ENCODE measurements at places on chromosomes 3 and 15.

GRCh38 chr3:100615684-100616083 lies 6.3 kb downstream of the ADGRG7 start:
- DNase-seq: no peak

DNA sequence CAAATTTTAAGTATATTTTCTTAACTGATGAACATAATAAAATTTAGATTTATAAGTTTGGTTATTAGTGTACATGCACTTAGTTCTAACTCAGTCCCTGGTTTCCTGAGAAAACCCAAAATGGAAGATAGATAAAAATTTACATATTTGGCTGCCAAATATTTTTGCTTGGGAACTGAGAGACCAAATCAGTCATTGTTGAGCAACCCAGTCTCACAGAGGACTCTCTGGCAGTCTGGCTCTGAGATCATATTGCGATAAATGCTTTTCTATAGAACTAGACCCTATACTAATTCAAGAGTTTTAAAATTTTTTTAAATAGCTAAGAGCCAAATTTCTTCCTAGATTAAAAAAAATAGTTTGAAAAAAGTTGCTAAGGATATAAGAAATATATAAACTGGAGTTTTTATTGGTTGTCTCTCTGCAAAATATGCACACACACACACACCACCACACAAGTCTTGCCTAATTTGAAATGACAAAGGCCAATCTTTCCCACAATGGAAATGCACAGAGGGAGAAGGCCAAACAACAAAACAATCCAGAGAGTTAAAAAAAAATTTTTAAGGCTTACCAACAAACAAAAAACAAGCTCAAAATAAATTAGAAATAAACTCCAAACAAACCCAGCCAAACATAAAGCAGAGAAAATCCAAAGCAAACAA lies 259.5 kb downstream of the MECOM start:
- no peak for DNase-seq

DNA sequence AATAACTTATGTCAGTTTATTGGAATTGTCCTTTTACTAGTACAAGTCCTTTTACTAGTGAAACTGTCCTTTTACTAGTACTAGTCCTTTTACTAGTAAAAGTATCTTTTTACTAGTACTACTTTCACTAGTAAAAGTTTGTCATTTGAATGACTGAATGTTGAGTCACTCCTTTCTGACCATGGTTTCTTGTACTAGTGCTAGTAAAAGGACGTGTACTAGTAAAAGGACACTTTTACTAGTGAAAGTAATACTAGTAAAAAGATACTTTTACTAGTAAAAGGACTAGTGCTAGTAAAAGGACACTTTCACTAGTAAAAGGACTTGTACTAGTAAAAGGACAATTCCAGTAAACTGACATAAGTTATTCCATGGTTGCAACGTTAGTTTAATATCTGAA lies 96.3 kb downstream of the ZMAT3 start:
- no peak for DNase-seq

GRCh38 chr3:183536238-183536880 lies 19.1 kb downstream of the KLHL6 start:
- DNase-seq: no peak

- DNase-seq: peak; percentile 72
Measured at GRCh38 chr15:70096215-70097062, 1.3 kb downstream of the TLE3 start.

DNA sequence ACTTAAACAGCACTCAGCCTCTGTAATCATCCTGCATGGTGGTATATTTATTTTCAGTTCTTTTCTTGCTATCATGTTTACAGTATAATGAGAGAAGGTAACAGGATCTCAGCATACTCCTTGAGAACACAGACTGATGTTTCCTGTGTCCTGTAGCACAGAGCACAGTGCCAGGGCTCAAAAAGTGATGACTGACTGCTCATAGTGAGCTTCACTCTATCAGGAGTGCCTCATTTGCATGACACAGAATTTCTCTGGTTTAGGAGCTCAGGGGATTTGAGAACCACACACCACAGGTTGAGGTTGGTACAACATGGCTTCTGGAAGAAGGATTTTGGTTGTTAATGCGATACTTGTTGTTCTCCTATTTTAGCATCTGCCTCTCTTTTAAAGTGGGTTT lies 68.5 kb upstream of the SLC2A2 start:
- DNase-seq: no peak

DNA sequence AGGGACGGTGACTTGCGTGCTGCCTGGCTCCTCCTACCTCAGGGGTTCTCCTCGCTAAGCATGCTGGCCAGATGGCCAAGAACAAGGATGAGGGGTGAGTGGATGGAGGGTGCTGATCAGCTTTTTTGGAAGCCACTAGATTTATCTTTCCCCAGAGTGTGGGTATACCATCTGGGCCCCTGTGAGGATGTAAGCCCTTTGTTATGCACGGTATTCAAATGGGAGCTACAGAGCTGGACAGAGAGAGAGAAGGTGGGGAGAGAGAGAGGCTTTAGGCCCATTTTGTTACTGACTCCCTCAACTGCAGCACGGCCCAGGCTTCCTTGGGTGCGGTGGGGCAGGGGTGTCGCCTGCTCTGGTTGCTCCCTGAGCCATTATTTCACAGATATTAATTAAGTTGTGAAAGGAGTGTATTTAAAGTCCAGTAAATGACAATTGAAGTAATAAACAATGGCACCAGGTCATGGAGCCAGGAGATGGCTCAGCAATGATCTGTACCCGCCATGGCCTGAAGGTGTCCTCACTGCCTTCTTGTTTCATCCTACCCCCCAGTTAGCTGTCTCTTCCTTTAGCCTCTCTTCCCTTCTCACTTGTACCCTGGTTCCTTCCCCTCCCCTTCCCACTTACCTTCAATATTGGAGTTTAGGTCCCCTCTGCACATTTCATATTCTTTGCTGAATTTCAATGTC lies 158.0 kb downstream of the CLSTN2 start:
- no peak for DNase-seq

GRCh38 chr3:61343543-61343942 lies 92.3 kb upstream of the FHIT start:
- no peak for DNase-seq

DNA sequence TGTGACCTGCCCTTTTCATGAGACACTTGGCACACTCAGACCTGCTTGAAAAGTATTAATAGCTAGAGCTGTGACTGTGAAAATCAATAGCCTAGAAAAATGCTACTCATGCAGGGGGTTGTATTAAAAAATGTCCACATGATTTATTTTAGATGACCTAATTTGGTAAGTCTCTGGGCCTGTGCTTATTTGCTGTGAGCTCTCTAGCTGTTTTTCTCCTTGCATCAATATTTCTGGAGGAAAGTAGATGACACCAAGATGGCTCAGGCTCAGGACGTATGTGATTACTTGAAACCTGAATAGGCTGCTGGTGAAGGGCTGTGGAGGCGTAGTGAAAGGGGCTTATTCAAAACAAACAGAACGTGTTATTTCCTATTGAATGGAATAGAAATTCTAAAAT lies 29.5 kb downstream of the KCNAB1 start:
- DNase-seq: no peak

DNA sequence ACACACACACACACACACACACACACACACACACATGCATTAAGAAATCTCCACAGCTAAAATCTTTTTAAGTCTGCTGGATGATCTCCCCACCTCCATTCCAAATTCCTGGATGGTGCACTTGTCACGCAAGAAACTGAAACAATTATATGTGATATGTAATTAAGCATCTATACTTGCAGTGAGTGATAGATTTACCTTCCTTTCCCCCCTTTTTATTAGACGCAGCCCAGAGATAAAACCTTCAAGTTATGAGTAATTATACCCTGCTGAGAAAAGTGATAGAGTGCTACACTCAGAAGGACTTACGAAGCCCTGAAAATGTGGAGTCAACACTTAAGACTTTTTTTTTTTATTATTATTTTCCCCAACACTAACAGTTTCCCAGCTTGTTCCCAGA lies 255.2 kb downstream of the LSAMP start:
- no peak for DNase-seq

DNA sequence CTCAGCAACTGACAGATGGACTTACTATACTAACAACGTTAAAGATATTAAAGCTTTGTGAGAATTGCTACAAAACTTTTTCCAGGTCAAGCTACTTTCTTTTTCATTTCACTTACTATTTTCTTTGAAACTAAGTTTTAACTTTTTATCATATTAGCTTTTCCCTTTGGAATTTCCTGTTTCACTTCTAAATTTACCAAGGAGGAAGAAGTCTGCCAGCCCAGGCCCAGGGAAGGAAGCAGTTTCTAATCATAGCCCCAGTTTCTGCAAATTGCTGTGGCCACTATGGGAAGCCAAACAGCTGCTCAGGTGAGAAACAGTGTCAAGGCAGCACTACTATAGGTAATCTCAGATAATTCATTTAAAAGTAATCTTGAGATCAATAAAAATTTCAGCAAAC lies 18.4 kb downstream of the CYFIP1 start:
- DNase-seq: no peak

DNA sequence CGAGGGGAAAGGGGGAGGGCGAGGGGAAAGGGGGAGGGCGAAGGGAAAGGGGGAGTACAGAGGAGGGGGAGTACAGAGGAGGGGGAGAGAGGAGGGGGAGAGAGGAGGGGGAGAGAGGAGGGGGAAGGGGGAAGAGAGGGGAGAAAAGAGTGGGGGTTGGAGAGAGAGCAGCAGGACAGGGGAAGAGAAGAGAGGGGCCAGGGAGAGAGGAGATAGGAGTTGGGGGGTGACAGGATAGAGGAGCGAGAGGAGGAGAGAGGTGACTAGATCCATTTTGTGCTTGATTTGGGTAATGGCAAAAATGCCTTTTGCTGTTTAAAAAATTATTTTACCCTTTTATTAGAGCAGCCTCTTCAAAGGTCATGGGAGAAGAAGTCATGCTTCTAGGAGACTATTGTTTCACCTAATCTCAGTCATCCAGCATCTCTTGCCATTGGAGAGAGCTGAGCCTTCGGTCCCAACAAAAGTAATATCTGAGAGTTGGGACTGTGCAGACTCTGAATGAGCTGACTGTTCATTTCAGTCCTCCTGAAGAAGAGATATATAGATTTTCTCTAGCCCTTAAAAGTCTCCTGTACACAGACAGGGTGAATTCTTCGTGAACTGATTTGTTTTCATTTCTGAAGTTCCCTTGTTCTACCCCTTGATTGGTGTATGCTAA lies 15.1 kb upstream of the TOP2B start:
- DNase-seq: no peak

GRCh38 chr3:171850320-171850959 lies 7.3 kb downstream of the TMEM212 start:
- DNase-seq: no peak

GRCh38 chr15:95025924-95026728 lies 794.8 kb downstream of the MCTP2 start:
- DNase-seq: peak; percentile 40

- DNase-seq: no peak
Measured at GRCh38 chr3:154745929-154746328, 315.9 kb upstream of the GPR149 start.

GRCh38 chr3:43534675-43535074 lies 87.1 kb downstream of the ANO10 start:
- DNase-seq: no peak

DNA sequence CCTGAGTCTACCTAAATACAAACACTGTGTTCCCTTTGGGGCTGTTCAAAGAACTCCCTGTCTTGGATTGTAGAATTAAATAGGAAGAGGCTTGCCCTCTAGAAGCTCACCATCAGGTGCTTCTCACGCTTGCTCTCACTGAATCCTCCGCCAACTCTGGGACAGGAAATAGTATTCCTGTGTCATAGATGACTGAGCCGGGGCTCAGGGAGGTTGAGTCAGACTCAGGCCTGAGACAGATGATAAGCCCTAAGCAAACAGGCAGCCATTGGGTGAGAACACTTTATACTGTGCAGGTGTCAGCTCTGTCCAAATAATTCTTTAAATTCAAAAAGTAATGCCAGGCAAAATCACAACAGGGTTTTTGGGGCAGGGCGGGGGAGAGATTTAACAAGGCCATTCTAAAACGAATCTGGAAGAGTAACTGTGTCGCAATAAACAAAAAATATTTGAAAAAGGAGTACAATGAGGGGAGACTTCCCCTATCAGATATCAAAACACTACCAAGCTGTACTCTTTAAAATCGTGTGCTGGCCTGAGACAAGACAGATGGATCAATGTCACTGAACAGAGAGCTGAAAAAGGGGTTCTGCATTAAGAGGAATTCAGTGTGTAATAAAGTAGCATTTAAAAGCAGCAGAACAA lies 59.0 kb downstream of the EPHB3 start:
- DNase-seq: no peak
